ENCODE measurements at places on chromosomes 3 and 15. TPM values are rescaled to one million over a fixed set of nuclear protein-coding genes. Genes with fewer than 3 reads are reported as not detected.

DNA sequence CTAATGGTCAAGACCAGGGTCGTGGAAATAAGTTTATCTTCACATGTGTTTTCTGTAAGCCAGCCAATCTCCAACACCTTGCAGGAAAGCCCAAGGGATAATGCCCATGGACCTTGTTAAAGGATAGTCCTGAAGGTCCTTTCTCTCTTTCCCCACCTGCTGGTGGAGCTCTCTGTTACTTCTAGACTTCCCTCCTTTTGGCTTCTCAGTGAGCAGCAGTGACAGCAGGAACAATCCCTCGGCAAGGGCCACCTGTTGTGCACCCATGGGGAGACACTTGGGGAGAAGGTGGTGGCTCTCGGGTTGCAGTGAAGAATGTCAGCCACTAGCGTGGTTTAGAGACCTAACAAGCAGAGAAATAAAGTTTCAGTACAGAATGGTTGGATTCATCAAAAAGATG, 84.0 kb upstream of the OSBPL11 start:
- no peak for DNase-seq

ATP13A5 gene
- total RNA-seq = not detected

CIB2 gene
- 1.8 TPM for total RNA-seq

DNA sequence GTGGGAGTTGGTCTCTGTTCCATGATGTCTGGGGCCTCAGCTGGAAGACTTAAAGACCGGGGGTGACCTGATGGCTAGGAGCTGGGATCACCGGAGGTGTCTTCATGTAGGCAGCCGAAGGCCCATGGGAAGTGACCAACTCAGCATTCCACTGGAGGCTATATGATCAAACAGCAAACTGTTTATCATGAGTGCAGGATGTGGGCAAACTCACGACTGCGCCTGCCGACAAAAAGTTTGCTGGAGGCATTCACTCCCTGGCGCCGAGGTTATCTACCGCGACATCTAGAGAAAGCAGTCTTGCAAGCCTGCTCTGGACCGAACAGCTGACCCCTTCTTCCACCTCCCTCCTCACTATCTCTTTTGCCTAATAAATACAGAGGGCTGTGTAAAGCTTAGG, 62.7 kb upstream of the NR2C2 start:
- DNase-seq = no peak

DNA sequence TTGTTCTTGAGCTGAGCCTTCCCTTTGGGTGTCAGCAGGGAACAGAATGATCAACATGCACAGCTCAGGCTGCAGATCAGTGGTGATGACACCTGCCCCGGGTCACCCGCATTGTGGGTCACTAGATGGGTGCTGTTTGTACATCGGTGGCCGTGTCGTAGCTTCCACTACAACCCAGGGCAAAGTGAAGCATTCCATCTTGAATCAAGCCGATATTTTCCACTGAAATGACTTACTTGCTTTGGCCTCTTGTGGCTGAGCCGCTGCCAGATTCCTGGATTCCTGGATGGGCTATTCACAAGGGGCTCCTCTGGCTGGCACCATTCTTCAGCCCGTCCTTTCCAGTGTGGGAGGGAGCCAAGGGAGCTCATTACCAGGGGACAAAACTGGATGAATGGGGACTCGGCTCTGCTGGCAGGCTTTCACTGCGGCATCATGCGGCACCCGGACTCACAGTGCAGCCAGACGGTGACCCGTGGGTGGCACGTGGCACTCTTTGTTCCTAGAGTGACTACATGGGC, 65.6 kb downstream of the SLCO3A1 start:
- DNase-seq = no peak

- no peak for DNase-seq
Measured at GRCh38 chr3:20141316-20141715, 44.7 kb downstream of the SGO1 start.

DNA sequence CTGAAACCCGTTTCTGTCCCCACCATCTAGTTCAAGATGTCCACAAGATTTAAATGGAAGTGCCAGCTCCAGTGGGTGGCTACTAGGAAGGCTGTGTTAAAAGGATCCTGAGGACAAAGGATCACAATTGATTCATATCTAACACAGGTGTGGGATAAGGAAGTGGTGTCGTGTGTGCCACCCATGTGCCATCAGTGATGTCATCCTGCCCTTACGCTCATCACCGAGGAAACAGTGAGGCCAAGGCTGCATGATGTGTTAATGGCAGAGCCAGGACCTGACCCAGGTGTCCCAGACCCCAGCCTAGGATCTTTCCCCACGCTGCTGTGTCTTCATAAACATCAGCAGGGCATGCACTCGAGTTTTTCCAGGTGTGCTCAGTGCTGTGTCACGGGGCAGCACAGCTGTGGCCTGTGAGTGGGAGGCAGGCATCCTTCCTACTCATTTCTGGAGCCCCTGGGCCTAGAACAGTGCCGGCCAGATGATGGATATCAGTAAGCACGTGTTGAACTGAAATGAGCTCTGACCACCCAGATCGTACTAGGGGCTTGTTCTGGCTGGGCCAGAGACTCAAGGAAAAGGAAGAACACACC, 10.6 kb upstream of the TGM5 start:
- DNase-seq = no peak

GRCh38 chr3:98172621-98173020, 6.1 kb downstream of the OR5H15 start:
- peak; percentile 1 for DNase-seq

DNA sequence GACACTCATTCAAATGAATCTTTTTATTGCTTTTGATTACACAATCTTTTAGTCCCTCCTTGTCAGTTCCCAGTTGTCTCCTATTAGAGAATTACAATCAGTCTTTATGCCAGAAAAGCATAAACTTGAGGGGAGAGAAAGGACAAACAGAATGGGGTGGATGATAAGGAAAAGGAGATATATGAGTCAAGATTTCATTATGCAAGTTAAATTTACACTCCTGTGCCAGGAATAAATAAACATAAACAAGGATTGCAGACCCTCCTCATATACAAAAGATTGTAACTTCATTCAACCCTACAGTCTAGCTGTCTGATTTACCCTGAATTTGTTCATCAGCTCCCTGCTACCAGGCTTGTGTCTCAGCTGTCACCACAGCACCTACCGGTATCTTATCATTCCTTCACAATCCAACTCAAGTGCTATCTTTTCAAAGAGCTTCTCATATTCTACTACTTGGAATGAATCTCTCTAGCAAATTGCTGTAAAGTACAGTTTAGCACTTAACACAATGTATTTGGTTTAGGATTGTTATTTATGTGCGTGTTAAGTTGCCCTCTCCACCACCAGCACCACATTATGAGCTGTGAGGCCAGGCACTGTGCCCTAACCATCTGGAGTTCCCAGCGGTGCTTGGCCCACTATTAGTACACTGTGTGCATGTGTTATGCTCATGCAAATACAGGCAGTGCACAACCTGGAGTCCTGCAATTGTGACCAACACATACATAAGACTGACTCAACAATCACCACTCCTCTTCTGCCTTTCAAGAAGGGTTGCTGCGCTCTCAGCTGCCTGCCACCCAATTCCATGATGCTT, 504.1 kb downstream of the TBL1XR1 start:
- no peak for DNase-seq

All from LHCN-M2 (cell line).